ENCODE measurements at places on chromosomes 1 and 21.

DNA sequence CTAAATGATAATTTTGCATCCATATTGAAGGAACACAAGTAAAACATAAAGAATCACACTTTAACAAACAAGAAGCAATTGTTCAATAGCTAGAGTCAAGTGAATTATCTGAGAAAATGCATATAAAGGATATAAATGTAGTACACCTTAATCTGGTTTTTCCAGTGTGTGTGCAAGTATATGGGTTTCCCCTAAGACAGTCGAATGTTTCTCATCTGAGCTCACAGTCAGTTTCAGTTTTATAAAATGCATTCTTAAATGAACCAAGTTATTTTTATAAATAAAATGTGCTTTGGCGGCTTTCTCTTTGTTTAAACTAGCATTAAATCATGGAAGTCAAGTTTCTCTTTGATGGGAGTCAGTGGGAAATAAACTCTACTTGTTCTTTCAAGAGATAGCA, 125.9 kb downstream of the PTPRC start:
- DNase-seq, result no peak

DNA sequence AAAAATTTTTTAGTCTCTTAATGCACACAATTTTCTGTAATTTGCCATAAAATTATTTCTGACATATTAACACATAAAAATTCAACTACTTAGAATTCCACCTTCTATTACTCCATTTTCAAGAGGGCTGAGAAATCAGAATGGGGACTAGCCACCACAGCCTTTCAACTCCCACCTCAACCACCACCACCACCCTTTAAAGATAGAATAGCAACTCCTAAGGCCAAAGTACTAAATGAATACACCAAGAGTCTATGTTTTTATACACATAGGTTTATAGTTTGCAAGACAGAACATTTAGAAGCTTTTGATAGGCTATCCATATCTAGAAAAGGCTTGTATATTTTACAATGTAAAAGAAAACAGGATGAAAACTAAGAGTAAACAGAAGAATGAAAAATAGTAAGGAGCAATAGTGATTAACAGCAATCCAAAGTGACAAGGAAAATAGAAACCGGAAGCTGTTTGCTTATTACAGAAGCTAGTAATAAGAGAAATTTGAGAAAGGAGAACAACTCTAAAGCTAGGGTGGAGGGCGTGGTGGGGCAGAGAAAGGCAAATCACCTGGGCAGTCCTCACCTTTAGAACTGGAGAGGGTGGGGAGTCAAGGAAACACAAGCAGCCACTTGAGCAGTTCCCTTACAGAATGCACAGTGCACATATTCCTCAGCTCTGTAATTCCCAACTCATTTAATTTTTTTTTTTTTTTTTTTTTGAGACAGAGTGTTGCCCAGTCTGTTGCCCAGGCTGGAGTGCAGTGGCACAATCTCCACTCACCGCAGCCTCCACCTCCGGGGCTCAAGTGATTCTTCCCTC, 27.7 kb downstream of the EPS15 start:
- DNase-seq, result no peak

GRCh38 chr1:228408869-228409805, 2.5 kb upstream of the TRIM11 start:
- no peak for DNase-seq

DNA sequence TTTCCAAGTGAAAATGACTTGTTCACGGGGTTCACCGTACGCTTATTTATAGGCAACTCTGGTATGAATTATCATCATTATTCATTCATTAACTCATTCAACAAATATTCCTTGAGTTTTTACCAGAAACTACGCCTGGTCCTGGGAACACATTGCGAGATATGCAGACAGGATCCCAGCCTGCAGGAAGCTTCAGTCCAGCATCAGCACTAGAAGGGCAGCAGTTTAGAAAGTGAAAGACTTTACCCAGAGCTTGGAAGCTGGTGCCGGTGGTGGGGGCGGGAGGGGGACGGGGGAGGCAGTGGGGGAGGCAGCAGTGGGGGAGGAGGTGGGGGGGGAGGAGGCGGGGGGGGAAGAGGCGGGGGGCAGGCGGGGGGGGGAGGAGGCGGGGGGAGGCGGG, 55.9 kb downstream of the SETD4 start:
- DNase-seq, result no peak

DNA sequence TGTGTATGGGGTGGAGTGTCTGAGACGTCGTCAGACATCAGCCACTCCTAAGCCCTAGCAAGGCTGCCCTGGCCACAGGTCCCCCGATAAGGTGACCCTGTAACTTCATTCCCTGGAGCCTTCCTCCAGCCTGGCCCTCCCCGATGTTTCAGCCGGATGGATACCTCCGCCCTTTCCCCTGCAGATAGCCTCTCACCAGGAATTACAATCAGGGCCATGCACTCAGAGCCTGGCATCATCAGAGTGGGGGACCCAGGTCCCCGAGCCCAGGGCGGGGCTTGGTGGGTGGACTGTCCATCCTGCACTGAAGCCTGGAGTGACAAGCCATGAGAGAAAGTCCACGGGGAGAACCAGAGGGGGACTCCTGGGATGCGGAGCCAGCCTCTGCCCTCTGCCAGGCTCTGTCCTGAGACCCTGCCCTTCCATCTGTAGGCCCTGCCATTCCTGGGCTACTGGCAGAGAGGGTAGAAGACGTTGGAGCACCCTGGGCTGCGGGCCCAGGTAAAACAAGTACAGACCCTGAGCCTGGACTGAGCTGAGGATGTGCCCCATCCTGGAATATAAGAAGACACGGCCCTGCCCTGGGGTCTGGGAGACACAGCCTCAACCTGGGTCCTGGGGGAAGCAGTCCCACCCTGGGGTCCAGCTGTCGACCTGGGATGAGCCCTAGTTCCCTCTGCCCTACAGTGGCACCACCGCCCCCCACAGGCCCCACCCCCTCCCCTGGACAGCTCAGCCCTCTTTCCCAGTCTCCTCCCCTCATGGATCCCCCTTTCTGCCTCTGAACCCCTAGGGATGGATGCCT, 16.8 kb upstream of the ARF1 start:
- no peak for DNase-seq

DNA sequence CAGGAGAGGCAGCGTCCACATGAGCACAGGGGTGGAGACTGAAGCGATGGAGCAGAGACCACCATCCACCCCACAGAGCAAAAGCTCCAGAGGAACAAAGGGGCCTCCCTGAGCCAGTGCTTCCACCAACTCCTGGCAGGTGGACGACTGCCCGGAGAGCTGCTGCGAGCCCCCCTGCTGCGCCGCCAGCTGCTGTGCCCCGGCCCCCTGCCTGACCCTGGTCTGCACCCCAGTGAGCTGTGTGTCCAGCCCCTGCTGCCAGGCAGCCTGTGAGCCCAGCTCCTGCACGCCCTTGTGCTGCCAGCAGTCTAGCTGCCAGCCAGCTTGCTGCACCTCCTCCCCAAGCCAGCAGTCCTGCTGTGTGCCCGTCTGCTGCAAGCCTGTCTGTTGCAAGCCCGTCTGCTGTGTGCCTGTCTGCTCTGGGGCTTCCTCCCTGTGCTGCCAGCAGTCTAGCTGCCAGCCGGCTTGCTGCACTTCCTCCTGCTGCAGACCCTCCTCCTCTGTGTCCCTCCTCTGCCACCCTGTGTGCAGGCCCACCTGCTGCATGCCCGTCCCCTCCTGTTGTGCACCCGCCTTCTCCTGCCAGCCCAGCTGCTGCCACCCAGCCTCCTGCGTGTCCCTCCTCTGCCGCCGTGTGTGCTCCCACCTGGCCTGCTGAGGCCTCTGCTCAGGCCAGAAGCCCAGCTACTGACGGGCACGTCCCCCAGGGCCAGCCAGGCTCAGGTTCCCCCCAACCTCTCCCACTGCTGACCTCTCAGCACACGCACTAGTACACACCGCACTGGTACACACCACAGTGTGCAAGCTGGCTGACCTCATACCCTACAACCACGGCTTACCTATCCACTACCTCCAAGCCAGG, 5.4 kb downstream of the KRTAP10-12 start:
- DNase-seq, result no peak

GRCh38 chr1:16165548-16165947, 9.7 kb upstream of the EPHA2 start:
- DNase-seq, result no peak

- no peak for DNase-seq
Measured at GRCh38 chr1:235749755-235750300, 100.2 kb upstream of the GNG4 start.

- DNase-seq, result no peak
Measured at GRCh38 chr1:30287976-30288375, 435.4 kb downstream of the MATN1 start.

- DNase-seq, result peak; percentile 15
Measured at GRCh38 chr1:48889082-48889481, 112.4 kb upstream of the BEND5 start.

GRCh38 chr1:195951313-195951712, 656.9 kb downstream of the KCNT2 start:
- DNase-seq, result no peak

GRCh38 chr21:41318218-41318617, 1.6 kb downstream of the FAM3B start:
- no peak for DNase-seq

DNA sequence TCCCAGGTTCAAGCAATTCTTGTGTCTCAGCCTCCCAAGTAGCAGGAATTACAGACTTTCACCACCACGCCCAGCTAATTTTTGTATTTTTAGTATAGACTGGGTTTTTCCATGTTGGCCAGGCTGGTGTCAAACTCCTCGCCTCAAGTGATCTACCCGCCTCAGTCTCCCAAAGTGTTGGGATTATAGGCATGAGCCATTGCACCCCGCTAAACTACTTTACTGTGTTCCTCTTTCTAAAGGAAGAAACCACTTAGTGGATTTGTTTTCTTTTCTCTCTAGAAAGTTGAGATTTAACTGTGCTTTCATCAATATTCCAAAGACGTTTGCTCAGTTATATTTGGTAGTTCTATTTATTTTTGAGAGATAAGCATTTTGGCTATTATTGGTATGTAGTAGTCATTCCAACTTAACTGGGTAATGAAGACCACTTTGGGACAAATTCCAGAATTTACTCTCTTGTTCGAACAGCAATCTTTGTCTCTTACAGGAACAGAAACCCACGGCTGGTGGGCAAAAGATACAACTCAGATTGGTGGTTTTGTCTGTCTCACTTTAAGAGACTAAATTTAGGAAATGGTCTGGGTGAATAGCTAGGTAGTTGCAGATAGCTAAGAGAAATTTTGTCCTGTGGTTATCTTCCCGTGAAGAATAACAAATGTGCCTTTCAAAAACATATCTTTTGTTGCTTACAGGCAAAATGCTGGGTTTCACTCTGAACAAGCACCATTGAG, 103.5 kb upstream of the CD55 start:
- DNase-seq, result no peak

- DNase-seq, result no peak
Measured at GRCh38 chr1:45925728-45926287, 122.4 kb downstream of the MAST2 start.

GRCh38 chr1:194042736-194043135, 856.3 kb upstream of the B3GALT2 start:
- DNase-seq, result peak; percentile 10

- no peak for DNase-seq
Measured at GRCh38 chr1:110645821-110646735, 28.7 kb downstream of the KCNA3 start.

GRCh38 chr1:44497422-44498170, 92.5 kb downstream of the RNF220 start:
- DNase-seq, result no peak

DNA sequence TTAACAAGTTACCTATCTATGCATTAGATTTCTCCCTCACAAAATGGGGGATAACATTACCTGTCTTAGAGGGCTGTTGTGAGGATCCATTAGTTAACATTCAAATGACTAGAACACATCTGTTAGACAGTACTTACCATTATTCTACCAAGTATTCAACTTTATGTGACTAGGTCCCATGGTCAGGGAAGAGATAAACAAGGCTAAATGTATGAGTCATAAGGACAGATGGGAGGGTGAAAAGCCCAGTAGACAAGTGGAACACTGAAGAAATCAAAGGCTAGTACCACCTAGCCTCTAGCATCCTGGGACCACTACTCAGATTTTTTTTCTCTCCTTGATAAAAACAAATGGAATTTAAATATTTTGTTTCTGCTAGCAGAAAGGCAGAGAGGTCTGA, 9.0 kb upstream of the VHLL start:
- DNase-seq, result no peak

DNA sequence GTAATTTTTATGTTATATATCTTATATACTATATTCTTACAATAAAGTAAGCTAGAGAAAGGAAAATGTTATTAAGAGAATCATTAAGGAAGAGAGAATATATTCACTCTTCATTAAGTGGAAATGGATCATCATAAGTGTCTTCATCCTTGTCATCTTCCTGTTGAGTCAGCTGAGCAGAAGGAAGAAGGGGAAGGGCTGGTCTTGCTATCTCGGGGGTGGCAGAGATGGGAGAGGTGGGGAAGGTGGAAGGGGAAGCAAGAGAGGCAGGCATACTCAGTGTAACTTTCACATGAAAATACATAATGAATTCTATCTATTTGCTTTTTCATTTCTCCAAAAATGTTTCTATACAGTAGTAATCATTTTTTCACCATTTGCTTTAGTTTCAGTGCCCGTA, 5.1 kb downstream of the DNASE2B start:
- no peak for DNase-seq

DNA sequence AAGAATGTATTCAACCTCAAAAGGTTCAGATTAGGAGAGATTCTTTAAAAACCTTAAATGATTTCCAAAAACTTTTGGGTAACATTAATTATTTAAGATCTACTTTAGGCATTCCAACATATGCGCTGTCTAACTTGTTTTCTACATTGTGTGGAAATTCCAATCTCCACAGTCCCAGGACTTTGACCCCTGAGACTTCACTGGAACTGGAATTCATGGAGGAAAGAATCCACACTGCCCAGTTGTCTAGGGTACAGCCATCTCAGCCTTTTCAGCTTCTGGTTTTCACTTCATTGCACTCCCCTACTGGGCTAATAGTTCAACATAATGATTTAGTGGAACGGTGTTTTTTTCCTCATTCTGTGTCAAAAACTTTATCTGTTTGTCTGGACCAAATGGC, 161.5 kb downstream of the IER5 start:
- peak; percentile 44 for DNase-seq

DNA sequence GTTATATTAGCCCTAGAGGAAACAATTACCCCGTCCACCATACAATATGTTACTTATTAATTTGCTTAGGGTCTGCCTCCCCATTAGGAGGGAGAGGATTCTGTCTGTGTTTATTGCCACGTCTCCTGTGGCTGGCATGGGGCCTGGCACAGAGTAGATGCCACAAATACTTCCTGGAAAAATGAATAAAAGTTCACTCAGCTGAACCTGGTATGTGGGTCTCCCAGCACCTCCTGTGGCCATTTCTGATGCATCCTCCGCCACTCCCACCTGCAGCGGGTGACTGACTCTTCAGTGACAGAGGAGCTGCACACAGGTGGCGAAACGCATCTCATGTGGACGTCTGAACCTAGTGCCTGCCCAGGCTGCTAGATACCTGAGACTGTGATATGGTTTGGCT, 112.7 kb downstream of the CLIC6 start:
- DNase-seq, result no peak

DNA sequence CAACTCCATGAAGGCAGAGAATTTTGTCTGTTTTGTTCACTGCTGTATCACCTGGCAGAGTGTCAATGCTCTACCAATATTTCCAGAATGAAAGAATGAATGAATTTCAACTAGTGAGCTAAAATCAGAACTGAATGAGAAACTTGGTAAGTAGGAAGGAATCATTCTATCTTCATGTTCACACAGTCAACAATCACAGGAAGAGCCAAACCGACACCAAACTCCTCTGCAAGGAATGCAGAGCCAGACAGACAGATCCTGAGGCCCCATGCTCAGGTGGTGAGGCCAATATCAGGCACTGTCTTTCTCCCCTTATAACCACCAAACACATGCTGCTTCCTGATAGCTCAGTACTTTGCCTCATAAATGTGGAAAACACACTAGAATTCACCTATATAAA, 139.1 kb downstream of the SLC45A1 start:
- DNase-seq, result no peak

Data from eye (tissue), 1 donor.